ENCODE measurements at places on chromosomes 6 and 20. TPM values are rescaled to one million over a fixed set of nuclear protein-coding genes. Genes with fewer than 3 reads are reported as not detected.

Gene FRMD1
- total RNA-seq = 0.03 TPM

Gene ZNF831
- not detected for total RNA-seq

Gene MUC21
- not detected for total RNA-seq

Gene LCA5
- total RNA-seq = 1.0 TPM

Gene MYLK4
- total RNA-seq = 0.14 TPM

Gene RBL1
- 12.6 TPM for total RNA-seq

Gene DUSP15
- 1.0 TPM for total RNA-seq

Measured in A549 treated with DMSO at 1 μM for 4 hours (cell line).